ENCODE measurements at places on chromosomes 12 and 14.

- DNase-seq = no peak
Observed at GRCh38 chr12:115932066-115932465, 345.4 kb downstream of the MED13L start.

- no peak for DNase-seq
Observed at GRCh38 chr12:81949841-81950308, 190.7 kb upstream of the PPFIA2 start.

- DNase-seq = no peak
Observed at GRCh38 chr12:5622280-5622679, 190.4 kb downstream of the NTF3 start.

DNA sequence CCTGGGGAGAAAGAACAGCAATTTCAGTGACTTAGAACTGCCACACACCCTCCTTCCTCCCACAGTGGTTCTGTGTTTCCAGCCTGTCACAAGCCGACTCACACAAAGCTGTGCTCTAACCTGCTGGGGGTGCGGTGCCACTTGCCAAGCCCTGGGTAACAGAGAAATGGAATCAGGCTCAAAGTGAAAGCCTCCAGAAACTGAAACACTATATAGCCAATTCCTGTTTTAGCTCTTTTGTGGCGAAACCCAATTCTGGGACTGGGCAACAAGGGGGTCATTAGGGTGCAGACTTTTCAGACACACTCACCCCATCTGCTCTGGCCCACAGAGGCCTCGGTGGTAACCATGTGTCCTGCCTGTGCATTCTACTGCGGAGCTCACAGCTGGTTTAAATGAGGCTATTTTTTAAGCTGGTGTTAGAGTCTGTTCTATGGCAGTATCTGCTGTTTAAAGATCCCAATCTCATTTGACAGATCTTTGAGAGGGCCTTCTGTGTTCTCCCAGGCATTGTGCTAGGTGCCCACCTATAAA lies 15.2 kb upstream of the ACTR6 start:
- no peak for DNase-seq

DNA sequence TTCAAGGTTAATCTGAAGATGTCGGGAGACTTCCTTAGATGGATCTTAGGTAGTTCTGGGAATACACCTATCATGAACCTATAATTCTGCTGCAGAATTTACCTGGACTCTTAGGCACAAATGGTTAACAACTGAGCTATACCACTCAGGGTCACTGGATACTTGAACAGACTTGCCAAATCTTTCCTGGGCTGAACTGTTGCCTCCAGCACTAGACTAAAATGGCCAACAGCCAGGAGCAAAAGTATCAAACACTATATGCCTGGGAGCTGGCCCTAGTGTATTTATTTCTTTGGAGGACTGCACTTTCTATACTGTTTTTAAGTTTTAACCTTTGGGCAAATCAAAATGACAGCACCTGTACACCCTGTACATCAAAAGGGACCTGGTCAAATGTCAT lies 252.8 kb downstream of the TMEM117 start:
- no peak for DNase-seq

All from CD4-positive, alpha-beta T cell treated with Interferon gamma for 1 hour (primary cell).